GM12878 (cell line): ENCODE measurements at places on chromosomes 6 and 20. TPM values are rescaled to one million over a fixed set of nuclear protein-coding genes. Genes with fewer than 3 reads are reported as not detected.

GRCh38 chr6:105645156-105645555, 242.3 kb upstream of the PREP start:
- no peaks in the 10 kb centered on the region for H3K27me3 ChIP-seq
- peak overlapping the region; percentile 72; the same call in 1 of the 2 replicates for H3K27ac ChIP-seq
- no peak for DNase-seq
- H3K4me1 ChIP-seq: peaks cover 51% of the 10 kb centered on the region
- no peaks in the 10 kb centered on the region for H3K36me3 ChIP-seq

The AVP gene
- not detected in 2 replicates for total RNA-seq

- H3K4me3 ChIP-seq: no peak overlapping the region; the same call in 1 of the 2 replicates
- no peaks in the 10 kb centered on the region for H3K27me3 ChIP-seq
- H3K4me1 ChIP-seq: peaks cover 13% of the 10 kb centered on the region
- peaks cover 8% of the 10 kb centered on the region; the same call in 1 of the 2 replicates for H3K36me3 ChIP-seq
- peak overlapping the region; percentile 56 for H3K27ac ChIP-seq
Measured at GRCh38 chr20:35144694-35145093, 2.4 kb downstream of the EDEM2 start.

GRCh38 chr6:157478926-157479325, 97.9 kb downstream of the ZDHHC14 start:
- no peak for DNase-seq
- H3K27ac ChIP-seq: no peak overlapping the region
- H3K4me1 ChIP-seq: no peaks in the 10 kb centered on the region
- no peaks in the 10 kb centered on the region for H3K36me3 ChIP-seq

DNA sequence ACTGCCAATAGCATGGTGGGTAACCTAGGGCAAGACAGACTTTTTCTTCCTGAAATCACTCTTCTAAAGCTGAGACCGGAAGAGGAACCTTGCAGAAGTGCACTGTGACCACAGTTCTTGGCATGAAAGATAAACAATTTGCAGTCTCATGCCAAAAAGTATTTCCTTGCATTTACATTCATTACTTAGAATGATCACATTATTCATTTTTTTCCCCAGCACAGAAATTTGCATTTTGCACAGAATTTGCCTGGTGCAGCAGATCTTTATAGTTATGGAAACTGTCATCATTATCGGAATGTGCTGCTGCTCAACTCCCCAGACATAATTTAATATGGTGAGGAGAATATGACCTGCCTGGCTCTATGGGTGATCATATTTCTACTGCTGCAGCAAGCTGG, 42.2 kb upstream of the EDN3 start:
- no peak for DNase-seq
- no peaks in the 10 kb centered on the region for H3K4me1 ChIP-seq
- no peaks in the 10 kb centered on the region; the same call in 1 of the 2 replicates for H3K27me3 ChIP-seq
- H3K36me3 ChIP-seq: no peaks in the 10 kb centered on the region

GRCh38 chr6:42727087-42727611, 4.8 kb upstream of the PRPH2 start:
- H3K36me3 ChIP-seq: no peaks in the 10 kb centered on the region
- no peaks in the 10 kb centered on the region for H3K27me3 ChIP-seq
- peaks cover 10% of the 10 kb centered on the region; the same call in 1 of the 2 replicates for H3K4me1 ChIP-seq
- peak overlapping the region; percentile 58; the same call in 1 of the 2 replicates for H3K4me3 ChIP-seq
- peak overlapping the region; percentile 60 for H3K27ac ChIP-seq

- H3K27ac ChIP-seq: no peak overlapping the region
- H3K27me3 ChIP-seq: no peaks in the 10 kb centered on the region
- no peak overlapping the region for H3K4me3 ChIP-seq
- H3K4me1 ChIP-seq: peaks cover 13% of the 10 kb centered on the region
Measured at GRCh38 chr6:39339868-39340550, 17.5 kb upstream of the KCNK16 start.
